ENCODE measurements at places on chromosomes 6 and 20.

DNA sequence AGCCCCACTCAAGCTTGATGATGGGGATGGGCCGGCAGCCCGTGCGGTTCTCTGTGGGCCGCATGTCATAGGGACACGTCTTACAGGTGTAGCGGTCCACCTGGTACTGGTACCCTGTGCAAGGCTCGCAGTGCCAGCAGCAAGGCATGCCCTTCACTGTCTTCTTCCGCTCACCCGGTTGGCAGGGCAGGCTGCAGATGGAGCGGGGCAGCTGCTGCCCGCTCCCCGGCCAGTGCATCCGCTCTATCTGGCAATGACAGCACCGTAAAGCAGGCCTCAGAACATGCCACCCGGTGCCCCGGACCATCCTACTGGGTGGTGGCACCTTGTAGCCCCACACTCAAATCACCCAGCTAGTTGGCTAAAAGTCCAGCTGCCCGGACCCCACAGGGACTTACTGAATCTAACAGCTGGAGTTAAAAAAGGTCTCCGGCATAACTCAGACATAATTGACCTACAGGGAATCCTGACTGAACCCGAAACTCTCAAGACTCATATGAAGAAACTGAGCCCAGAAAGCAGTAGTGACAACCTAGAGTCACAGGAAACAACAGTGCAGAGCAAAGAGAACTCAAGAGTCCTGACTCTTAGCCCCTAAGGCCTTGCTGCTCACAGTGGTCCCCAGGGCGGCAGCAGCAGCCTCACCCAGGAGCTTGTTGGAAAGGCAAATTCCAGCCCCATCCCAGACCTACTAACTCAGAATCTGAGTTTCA, 109.4 kb downstream of the GRM4 start:
- DNase-seq, result no peak

- DNase-seq, result no peak
Measured at GRCh38 chr6:129597023-129597713, 112.8 kb downstream of the ARHGAP18 start.

- DNase-seq, result no peak
Measured at GRCh38 chr6:11729076-11729475, 49.5 kb downstream of the ADTRP start.

GRCh38 chr6:5968817-5969734, 37.6 kb downstream of the NRN1 start:
- no peak for DNase-seq

DNA sequence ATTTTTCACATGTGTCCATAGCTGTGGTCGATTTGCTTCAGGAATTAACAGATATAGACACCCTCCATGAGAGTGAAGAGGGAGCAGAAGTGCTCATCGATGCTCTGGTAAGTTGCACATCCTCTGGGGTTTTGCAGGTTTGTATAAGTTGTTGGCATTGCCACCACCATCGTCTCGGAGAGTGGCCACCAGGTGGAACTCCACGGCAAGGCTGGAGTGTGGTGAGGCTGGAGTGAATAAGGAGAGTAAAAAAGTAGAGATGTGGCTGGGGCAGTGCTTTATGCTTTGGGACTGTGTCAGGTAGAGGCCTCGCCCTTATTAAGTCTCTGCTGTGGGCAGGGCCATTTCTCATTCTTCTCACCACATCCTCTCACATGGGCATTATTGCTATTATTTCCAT, 63.7 kb downstream of the CTNNBL1 start:
- no peak for DNase-seq

GRCh38 chr20:23244156-23244915, 106.3 kb upstream of the NXT1 start:
- no peak for DNase-seq

GRCh38 chr6:167517254-167517916, 192.5 kb downstream of the TTLL2 start:
- no peak for DNase-seq

DNA sequence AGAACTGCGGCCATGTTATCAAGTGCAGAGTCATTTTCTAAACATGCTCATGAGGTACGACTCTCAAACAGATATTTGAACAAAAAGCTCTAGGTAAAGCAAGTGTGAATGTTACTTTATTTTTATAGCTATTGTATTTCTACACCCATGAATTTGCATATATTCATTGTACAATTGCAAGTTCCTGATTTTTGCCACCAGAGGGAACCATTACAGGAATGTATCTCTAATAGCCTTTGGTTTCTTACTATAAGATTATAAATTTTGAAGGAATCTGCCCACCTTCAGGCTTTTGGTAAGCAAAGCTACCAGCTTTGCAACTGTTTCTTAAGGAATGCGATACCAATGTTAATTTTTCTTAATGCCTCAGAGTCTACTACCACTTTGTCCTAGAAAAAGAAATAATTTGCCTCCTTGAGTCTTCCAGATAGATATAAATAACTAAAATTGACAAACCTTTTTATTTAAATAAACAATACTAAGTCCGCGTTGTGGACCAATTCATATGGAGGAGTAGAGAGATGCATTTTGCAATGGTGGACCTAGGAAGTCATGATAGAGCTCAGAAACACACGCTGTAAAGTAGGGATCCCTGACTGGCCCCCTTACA, 125.4 kb upstream of the SAMD5 start:
- no peak for DNase-seq

- DNase-seq, result no peak
Measured at GRCh38 chr6:29755295-29755871, 32.1 kb downstream of the HLA-F start.

GRCh38 chr6:257031-257725, 35.1 kb upstream of the DUSP22 start:
- DNase-seq, result no peak

DNA sequence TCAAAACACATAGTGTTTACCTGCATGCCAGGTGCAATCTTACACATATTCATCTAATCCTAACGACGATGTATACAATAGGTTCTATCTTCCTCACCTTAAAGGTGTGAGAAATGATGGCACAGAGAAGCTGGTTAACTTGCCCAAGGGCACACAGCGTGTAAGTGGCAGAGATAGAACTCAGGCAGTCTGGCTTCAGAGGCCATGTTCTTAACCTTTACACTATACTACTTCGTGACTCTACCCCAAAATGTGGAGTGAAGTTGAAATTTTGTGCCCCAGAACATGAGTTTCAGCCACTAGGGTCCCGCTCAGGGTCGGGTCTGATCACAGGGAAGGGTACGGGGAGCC, 584 bp downstream of the VPS52 start:
- no peak for DNase-seq

DNA sequence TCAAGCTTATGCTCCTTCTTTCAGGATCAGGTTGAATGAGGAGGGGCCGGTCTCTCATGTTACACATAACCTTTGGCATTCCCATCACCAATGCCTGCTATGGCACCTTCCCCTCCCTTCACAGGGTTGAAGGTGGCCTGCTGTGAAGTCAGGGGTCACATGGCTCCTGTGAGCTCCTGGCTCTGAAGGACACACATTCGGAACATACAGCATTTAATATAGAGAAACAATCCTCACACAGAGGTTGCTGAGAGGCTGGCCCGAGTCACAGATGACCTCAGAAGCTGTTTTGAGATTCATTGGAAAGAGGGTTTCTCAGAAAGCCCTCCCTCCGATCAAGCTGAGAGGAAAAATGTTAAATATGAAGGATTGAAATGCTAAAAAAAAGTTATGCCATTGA, 82.1 kb downstream of the PSMG4 start:
- no peak for DNase-seq

GRCh38 chr6:164924674-164925073, 384.7 kb downstream of the C6orf118 start:
- DNase-seq, result no peak

DNA sequence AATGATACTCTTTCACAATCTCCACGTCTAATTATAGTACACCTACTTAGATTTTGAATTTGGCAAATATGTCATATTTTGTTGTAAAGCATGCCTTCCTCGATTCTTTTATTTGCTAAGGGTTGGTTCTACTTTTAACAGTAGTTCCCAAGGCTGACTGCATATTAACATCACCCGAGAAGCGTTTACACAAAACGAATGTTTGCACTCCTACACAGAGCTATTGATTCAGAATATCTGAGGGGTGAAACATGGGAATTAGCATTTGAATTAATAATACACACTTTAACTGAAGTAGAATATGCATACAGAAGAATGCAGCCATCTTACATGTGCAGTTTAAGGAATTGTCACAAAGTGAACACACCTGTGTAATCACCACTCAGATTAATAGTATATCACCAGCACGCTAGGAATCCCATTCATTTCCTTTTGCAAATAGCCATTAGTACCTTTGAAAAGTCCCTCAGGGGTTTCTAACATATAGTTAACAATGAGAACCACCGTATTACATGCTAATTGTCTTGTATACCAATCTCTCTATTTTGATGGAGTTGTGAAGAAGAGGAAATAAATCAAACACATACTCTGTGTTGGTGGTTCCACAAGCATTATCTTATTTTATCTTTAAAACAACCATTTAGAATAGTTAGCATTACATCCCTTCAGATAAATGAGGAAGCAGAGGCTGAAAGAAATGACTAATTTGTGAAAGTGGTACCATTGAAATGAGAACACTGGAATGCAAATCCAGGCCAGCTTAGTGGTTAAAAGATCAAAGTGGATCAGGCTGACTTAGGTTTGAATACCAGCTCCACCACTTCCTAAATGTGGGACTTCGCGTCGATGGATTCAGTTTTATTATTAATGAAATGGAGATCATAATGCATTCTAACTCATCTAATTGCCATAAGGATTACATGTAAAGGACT, 317.6 kb downstream of the HDGFL1 start:
- no peak for DNase-seq

- no peak for DNase-seq
Measured at GRCh38 chr6:82891076-82891475, 174.6 kb downstream of the UBE3D start.

GRCh38 chr6:4762294-4762693, 13.9 kb upstream of the CDYL start:
- no peak for DNase-seq

- DNase-seq, result no peak
Measured at GRCh38 chr6:118959903-118960302, 24.9 kb upstream of the MCM9 start.

GRCh38 chr6:10146715-10147451, 268.0 kb downstream of the TFAP2A start:
- no peak for DNase-seq

GRCh38 chr6:166955865-166956443, 396 bp downstream of the RNASET2 start:
- DNase-seq, result no peak
